Stimulated activated CD4-positive, alpha-beta T cell treated with anti-CD3 and anti-CD28 coated beads, Interleukin-2, amount 100 ng/mL, for 24 hours (primary cell): ENCODE measurements at places on chromosomes 3 and 15.

DNA sequence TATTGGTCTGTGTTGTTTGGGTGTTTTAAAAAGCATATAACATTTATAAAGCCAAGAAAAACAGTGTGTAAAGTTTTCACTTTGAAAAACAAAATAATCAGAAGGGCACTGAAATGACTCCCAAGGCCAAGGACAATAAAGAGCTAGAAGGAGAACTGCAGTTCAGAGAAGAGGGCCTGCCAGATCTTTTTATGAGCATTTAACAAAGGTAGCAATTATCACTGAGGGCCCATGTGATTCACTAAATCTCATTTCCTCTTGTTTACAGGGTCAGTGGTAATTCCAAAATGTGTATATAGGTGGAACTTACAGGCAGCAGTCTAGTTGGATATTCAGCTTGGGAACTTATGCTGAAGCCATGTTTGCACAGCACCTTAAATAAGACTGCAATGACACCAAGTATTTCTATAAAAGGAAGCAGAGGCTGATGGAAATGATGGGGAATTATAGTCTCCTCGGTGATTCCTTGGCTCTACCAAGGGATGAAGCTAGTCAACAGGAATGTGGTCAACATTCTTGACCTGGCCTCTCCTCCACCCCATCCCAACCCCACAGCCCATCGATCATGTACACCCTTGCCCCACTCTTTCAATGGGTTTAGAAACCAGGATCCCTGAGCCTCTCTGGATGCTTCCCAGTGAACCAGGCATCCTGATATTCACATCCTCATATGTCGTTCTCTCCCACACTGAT lies 54.4 kb upstream of the THUMPD3 start:
- no peak for DNase-seq

DNA sequence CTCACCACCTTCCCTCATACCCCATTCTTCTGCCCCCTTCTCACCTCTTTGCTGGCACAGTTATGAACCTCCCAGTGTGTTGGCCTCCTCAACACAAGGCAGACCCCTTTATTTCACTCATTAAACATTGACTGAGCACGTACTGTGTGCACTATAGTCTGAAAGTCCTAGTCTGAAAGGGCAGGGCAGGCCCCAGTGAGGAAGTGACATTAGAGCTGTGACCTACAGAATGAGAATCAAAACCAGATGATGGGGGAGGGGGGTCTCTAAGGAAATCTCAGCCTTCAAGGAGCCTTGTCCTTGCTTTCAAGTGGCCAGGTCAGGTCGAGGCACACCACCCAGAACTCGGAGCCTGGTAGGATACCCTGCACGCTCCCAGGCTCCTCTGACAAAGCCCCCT lies 3.5 kb downstream of the SLC28A1 start:
- DNase-seq: no peak

DNA sequence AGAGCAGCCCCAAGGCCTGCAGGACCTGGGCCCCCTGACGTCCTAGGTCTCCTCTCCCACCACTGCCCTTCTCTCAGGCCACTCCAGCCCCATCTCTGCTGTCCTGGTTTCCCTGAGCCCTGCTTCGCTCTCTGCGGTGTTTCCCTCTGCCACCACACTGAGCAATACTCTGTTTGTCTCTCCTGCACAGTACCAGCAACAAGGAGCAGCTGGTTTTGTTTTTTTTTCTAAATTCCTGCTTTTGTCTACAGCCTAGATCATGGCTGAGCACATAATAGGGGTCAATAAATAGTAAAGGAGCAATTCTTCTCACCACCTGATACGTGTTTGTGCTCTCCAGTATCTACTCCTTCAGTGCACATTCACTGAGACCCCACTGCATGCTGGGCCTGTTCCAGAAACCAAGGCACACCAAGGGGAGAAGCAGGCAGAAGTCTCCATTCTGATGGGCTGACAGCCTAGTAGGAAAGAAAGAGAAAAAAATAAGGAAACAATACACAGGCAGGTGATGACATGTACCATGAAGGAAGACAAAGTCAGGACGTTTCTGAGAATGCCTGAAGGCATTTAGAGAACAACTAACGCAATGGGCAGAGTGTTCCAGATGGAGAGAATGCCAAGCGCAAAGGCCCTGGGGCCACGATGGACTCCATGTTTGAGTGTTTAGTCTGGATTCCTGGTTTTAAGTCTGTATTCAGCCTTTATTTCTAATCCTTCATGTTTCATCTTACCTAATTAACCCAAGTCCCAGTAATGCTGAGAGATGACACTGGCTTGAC lies 6.0 kb upstream of the ACAD9 start:
- no peak for DNase-seq

DNA sequence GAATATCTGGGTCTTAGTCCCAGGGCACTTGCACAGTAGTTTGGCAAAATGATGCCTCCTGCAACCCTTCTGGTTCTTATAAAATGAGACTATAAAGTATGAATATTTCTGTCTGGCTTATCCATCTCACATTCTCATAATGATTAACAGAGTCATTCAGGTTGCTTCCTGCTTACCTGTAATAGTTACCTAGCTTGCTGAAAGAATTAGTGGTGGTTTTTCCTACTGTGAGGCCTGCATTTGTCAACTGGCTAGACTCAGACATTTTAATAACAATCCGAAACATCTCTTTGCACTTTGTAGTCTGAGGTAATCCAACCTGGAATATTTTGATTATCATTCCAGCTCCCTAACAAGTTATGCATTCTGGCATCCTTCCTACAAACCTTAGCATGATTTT lies 75.6 kb upstream of the POU1F1 start:
- DNase-seq: no peak

- no peak for DNase-seq
These were observed 90.0 kb downstream of the GAP43 start for GRCh38 chr3:115713284-115713683.

DNA sequence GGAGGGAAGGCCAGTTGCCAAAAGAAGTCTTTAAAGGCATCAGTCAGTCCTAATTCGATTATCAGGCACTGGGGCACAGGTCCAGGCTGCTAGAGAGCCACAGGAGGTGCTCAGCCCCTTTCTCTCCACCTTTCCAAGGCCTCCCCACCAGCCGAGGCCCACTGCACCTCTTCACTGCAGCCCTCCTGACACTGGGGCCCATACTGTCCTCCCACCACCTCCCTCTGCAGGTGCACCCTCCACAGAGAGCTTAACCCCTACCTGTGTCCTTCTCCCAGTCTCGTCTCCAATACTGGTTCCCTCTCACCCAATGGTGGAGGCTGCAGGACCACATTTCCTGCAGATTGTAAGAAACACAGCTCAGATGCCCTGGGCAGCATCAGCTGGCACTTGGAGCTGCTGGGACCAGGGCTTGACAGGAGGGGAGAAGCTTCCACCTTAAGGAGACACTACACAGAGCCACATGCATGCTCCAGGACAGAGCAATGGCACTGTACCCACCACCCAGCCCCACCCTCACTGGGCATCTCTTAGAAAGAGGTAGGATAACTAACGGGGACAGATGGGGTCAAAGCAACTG lies 81.6 kb upstream of the PRR20G start:
- DNase-seq: no peak

DNA sequence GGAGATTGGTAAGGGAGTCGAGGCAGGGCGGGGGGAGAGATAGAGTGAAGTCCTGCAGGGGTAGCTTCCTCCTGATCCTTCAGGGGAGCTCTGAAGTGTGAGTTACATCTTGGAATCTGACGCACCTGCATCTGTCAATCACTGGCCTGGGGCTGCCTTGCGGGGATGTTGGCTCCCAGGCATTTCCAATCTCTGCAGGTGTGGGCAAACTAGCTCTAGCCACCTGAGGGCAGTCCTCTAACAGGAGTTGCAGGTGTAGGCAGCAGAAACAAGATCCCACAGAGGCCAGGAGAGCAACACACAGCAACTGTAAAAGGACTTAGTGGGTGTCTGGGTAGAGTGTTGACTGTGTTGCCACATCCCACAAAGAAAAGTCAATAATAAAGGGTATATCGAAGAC lies 63.6 kb downstream of the ZNF621 start:
- DNase-seq: no peak

GRCh38 chr3:32200992-32201758 lies 37.3 kb upstream of the CMTM8 start:
- DNase-seq: no peak

- DNase-seq: no peak
These were observed 192.5 kb upstream of the TPRG1 start for GRCh38 chr3:188979248-188979647.

- no peak for DNase-seq
These were observed 17.7 kb upstream of the XIRP1 start for GRCh38 chr3:39210078-39210477.

DNA sequence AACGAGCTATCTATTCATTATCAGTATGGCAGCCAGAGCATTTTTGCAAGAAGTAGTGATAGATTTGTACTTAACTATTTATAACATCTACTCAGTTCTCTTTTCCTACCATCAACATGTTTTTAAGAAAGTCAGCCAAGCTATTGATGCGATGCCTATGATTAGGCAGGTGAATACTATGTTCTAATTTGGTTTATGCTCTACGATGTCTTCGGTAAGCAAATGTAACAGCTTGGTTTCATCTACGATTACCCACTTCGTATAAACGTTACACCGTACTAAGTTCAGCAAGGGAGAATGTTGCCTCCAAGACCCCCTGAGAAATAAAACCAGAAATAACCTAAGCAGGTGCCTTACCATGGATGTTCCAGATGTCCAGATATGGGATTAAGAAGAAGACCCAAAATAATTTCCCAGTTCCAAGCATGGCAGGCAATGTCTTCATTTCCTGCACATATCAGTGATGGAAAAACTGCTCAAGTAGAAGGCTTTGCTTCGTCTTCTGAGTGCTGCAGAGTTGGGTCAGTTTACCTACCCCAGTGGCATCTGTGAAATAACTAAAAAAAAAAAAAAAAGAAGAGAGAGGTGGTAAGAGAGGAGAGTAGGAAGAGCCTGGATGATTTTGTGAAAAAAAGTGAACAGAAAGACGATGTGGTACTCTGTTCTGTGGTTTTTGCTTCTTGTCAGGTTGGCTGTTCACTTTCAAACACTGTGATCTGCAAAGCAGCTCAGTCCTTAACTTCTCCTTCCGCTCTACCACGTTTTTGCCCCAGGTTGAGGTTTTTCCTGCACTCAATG lies at the start of gene BTLA:
Gene BTLA (minus strand): TSS at position 559 of the 798 bp plus-strand sequence. CDS start 114 bp downstream, at position 445.
- DNase-seq: peak; percentile 31

DNA sequence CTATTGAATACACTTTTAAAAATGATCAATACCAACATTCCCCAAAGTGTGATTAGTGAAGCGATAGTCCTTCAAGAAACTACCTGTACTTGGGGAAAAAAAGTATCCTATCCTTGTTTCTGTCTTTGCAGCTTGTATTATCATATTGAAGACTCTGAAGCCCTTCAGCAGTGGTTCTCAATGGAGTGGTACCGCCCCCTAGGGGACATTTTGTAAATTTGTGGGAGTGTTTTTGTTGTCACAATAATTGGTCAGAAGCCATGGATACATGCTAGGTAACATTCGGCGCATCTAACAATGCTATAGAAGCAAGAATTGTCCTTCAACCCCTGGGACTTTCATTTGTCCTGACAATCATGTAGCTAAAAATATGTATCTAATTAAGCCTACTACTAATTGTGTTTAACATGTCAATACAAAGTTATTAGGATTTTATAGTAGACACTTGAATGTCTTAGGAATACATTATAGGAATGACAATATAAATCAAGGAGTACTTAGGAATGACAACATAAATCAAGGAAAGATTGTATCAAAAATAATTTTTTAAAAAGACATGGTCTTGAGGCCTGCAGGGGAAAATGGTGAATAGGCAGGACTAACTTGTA lies 53.7 kb downstream of the NMD3 start:
- DNase-seq: peak; percentile 47

DNA sequence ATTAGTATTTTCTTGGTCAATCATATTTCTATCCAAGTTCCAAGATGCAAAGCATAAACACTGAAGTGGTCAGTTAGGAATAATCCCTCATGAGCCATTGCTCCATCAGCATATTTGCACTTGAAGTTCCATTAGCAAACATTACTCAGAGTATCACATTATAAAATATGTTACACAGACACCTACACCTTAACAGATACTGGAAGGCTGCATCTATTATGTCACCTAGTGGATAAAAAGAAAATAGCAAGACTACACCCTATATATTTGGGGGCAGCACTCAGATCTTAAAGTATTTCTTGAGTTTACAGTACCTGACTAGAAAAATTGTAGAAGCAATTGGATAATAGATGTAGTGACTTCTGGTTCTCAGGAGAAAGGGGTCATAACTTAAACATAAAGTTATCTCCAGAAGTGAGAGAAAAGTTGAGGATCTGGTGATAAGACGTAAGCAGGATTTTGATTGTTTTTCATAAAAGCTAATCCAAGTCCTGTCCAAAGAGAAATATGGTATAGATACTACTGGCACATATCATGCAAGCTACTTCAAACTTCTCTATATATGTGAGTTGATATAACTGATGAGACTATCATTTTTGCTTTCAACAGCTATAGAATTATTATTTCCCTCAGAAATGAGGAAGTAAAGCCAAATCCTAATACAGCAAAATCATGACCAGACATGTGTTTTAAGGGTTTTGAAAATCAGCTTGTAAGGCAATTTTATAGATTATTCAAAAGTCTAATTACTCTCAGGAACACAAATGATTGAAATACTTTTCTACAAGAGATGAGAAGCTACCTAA lies 422.2 kb downstream of the GBE1 start:
- DNase-seq: no peak
